ENCODE measurements at places on chromosomes 11 and 22.

DNA sequence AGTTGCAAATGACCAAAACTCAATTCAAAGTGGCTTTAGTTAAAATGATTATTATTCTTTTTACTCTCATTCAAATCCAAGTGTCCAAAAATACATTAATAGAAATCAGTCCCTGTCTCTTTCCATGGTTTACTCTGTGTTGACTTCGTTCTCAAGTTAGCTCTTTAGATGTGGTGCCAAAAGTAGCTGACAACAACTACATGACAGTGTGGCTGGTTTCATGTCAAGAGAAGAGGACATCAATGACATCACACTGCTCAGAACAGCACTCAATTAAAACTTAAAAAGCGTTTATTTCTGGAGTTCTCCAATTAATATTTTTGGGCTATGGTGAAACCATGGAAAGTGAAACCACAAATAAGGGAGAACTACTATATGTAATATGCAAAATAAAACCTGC is 1746.9 kb downstream of the LRRC4C start:
- no peak for ATAC-seq

GRCh38 chr22:17695986-17696385 is 57.4 kb downstream of the BCL2L13 start:
- ATAC-seq: no peak

DNA sequence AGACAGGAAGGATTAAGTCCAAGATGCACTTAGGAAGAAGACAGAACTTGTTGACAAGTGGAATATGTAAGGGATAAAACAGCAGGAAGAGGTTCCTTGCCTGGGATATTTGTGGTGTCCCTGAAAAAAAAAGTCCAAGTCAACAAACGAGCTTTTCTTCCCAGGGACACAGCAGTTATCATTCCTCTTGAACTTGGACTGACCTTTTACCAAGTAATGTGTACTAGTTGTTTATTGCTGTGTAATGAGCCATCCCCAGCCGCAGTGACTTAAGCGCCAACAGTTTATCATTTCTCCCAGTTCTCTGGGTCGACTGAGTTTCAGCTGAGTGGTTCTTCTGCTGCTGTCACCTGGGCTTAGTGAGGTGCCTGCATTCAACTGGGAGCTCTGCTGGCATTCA is 37.0 kb downstream of the KREMEN1 start:
- no peak for ATAC-seq

DNA sequence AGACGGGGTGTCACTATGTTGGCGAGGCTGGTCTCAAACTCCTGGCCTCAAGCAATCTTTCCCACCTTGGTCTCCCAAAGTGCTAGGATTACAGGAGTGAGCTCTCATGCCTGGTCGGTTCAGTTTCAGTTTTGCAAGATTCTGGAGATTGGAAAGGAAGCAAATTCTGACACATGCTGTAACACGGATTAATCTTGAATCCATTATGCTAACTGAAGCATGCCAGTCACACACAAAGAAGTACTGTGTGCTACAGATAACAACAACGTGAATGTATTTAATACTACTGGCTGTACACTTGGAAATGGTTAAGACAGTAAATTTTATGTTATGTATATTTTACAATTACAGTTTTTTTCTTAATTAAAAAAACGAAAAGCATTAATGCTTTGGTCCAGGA is 107.6 kb downstream of the MED15 start:
- ATAC-seq: no peak

DNA sequence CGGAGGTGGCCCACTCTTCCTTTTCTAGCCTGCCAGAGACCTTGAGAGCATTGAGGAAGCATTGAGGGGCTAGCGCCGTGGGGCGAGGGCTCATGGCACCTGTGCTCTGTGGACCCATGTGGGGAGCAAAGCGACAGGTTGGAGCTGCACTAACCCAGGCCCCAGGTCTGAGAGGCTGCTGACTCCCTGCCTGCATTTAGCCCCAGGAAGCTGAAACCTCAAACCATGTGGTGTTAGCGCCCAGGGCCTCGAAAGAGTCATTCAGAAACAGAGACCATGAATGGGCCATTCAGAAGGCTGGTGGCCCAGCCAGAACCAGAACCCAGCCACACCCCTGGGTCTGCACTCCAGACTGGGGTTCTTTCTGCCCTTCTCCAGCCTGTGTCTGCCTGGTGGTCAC is 88.6 kb downstream of the BCR start:
- ATAC-seq: no peak

- no peak for ATAC-seq
Measured at GRCh38 chr11:10275714-10276113, 18.3 kb downstream of the SBF2 start.

DNA sequence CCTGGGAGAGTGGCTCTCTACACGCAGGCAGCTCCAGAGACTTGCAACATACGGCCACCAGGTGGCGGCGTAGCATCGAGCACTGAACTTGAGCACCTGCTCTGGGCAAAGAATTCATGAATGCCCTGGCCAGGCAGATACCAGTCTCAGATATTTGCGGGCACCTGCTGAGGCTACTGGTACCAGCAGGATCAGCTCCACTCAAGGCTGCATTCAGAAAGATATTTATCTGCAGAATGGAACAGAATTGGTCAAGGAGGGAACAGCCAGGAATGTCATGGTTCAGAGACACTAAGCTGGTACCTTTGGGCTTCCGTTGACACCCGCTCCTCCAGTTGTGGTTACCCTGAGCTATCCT is 10.8 kb upstream of the CCDC86 start:
- ATAC-seq: peak; percentile 91

GRCh38 chr11:26088391-26088790 is 243.5 kb upstream of the ANO3 start:
- no peak for ATAC-seq

DNA sequence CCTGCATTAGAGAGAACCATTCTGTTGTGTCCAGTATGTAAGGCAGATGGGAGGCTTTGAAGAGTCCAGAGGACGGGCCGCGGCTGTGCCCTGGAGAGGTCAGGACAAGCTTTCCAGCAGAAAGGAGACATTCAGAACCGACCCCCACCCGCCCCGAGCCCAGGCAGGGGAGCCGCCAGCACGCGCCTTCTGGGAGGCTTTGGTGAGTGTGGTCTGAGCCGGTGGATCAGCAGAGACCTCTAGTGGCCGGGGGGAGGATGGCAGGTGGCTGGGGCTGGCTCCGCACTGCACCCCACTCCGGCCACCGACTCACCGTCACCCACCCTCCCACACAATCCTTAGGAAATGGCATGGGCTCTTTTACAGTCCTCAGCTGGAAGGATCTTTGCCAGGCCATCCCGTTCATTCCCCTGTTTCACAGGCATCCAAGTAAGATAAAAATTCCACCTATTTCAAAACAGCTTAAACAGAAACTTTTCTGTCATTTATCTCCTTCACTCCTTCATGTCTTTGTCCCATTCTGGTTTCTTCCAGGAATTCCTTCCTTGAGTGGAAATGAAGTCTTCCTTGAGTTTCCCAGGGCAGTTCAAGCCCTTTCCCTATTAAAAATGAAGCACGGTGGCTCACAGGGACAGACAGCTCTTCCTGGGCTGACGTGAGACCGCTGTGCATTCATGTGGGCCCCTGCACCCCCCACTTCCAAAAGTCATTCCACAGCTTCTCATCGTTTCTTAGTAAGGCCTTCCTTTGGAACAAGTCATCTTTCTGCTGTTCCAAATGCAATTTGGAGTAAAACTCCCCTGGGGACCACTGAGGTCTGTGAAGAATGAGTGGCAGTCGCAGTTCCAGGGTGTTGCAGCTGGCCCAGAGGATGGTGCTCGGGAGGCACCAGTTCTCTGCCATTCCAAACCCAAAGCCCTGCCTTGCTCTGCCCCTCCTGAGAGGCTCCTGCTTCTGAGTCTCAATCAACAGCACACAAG is 91.0 kb downstream of the FEZ1 start:
- peak; percentile 91 for ATAC-seq

DNA sequence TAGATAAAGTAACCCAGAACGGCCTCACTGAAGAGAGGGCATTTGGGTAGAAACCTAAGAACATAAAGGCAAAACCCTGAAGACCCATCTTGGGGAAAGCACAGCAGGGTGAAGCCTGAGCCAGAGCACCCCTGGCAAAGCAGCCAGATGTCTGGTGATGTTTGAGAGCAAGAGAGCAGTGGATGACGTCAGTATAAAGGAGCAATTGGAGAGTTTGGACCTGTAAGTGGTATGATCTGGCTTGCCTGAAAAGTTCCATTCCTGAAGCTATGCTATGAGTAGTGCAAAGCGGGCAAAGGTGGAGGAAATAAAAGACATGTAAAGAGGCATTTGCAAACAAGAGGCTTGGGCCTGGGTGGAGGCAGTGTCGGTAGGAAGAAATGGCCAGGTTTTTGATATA is 167.8 kb downstream of the MSANTD4 start:
- ATAC-seq: no peak

- peak; percentile 8 for ATAC-seq
Measured at GRCh38 chr11:8683115-8683807, 669 bp downstream of the RPL27A start.

DNA sequence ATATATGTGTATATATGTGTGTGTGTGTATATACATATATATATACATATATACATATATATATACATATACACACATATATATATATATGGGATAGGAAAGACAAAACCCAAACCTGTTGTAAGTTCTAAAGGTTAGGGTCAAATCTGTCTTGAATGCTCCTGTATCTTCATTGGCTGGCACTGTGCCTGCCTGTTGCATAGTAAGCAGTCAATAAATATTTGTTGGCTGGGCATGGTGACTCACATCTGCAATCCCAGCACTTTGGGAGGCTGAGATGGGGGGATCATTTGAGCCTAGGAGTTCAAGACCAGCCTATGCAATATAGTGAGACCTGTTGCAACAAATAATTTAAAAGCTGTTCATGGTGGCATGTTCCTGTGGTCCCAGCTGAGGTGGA is 205.4 kb downstream of the DBX1 start:
- ATAC-seq: no peak

DNA sequence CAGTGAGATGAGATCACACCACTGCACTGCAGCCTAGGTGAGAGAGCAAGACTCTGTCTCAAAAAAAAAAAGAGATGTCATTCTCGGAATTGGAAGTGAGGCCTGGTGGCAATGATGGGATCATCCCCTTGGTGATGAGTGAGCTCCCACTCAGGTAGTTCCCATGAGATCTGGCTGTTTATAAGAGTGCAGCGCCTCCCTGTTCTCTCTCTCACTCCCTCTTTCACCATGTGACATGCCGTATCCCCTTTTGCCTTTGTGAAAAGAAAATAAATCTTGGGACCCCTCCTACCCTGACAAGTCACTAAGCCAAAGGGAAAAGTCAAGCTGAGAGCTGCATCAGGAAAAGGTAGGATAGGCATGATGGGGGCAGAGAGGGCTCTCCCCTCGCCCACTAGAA is 28.8 kb downstream of the ZNF70 start:
- no peak for ATAC-seq

- ATAC-seq: no peak
Measured at GRCh38 chr11:134644476-134645456, 232.7 kb upstream of the B3GAT1 start.

GRCh38 chr11:61853698-61854169 is 25.6 kb downstream of the FADS2 start:
- no peak for ATAC-seq

DNA sequence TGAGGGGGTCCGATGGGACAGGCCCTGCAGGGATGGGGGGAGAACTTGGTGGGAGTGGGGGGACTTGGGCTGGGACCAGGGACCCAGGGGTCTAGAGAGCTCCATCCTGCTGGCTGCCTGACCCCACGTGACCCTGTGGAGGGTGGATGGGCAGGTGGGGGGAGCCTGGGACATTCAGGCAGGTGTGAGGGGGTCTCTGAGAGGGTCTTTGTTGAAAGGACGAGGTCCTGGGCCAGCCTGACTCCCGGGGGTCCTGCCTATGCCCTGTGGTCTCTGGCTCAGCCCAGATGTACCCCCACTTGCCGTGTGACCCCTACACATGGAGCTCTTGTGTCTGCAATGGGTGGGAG is 7.5 kb downstream of the LRRC56 start:
- ATAC-seq: no peak

GRCh38 chr11:128627666-128628324 is 40.4 kb upstream of the ETS1 start:
- ATAC-seq: peak; percentile 28

DNA sequence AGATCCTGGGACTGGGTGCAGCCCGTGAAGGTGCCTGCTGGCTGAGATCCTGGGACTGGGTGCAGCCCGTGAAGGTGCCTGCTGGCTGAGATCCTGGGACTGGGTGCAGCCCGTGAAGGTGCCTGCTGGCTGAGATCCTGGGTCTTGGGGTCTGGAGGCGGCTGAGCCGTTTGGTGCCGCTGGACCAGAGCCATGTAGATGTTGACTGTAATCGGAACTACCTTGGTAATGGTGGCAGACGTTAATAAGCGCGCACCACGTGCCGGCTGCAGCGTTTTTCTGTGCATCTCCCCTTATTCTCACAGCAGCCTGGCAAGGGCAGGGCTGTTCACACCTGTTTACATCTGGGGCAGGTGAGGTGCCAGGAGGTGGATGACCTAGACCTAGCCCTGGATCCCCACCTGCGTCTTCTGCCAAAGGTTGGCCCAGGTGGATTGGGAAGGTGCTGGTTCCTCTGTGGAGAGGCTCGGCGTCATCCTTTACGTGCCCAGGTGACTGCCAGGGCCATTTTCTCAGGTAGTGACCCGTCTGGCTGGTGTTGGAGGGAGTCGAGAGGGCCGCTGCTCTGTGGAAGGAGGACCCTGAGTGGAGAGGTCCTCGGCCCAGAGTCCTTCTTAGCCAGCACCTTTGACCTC is 382.5 kb downstream of the TBC1D22A start:
- no peak for ATAC-seq

- no peak for ATAC-seq
Measured at GRCh38 chr22:47333625-47334024, 571.2 kb downstream of the TBC1D22A start.

DNA sequence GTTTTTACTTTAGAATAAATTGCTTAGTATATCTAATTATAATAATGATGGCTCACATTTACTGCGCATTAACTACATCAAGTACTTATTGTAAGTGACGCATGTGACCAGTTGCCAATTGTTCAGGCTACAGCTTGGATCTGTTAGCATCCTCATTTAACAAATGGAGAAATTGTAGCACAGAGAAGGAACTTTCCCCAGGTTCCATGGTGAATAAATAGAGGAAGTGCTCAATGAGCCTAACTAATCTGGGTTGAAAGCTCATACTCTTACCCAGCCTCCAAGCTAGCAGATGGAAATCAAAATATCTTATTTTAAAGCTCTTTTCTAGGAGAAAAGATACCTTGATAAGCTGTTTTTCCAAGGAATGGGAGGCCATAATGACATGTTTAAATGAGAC is 19.8 kb downstream of the MMP27 start:
- no peak for ATAC-seq

Data from activated T-helper 17 cell treated with anti-CD3 and anti-CD28 coated beads, Interleukin-2, amount 50 U/mL, for 72 hours (primary cell).